Liver (tissue), 10 donors: ENCODE measurements at places on chromosomes 2 and 18.

DNA sequence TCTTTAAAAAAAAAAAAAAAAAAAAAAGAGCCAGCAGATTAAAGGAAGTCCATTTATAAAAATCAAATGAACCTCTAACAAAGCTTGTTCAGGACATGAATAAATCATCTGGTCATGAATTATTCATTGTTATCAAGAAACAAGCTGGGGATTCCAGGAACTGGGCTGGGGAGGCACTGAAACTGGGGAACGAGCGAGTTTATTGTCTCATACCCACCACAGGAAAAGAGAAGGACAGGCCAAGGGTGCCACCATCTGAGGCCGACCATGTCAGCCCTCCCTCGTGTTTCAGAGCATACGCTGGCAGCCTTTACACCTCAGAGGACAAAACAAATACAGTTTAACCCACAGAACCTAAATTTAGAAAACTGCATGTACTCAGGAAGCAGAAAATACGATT lies 164.2 kb downstream of the VWC2L start:
- no peak for DNase-seq

GRCh38 chr2:206062724-206063123 lies 23.2 kb downstream of the INO80D start:
- no peak for DNase-seq

GRCh38 chr2:103153580-103154284 lies 391.9 kb downstream of the TMEM182 start:
- DNase-seq: no peak

DNA sequence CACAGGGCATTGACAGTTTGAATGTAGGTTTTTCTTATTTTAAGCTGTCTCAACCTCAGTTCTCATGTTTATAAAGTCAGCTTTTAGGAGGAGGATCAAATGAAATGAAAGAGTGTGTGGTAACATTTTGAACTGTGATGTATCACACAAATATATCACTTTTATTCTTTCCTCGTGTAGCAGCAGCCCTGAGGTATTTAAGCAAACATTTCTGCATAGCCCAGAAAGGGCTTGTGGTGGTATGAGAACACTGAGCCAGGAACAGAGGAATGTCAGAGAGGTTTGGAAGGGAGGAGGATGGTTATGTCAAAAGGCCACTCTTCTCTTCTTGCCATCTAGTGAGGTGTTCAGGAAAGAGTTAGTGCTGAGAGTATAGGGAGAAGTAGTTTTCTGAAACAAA lies 150.2 kb downstream of the PARD3B start:
- no peak for DNase-seq

GRCh38 chr2:38474021-38474456 lies 97.0 kb upstream of the ATL2 start:
- DNase-seq: no peak

GRCh38 chr2:94762600-94762999 lies 108.6 kb upstream of the TEKT4 start:
- DNase-seq: no peak
